ENCODE measurements at places on chromosomes 3 and 15. TPM values are rescaled to one million over a fixed set of nuclear protein-coding genes. Genes with fewer than 3 reads are reported as not detected.

The SEC62 gene
- total RNA-seq, result 23.4 TPM

The ENTPD3 gene
- total RNA-seq, result not detected

The DUOXA1 gene
- not detected for total RNA-seq

The PIERCE2 gene
- total RNA-seq, result 1.5 TPM

The SLC51B gene
- total RNA-seq, result not detected

The APOD gene
- 9.9 TPM for total RNA-seq

The ACAN gene
- not detected for total RNA-seq

The WNT5A gene
- 0.93 TPM for total RNA-seq

The DAZL gene
- total RNA-seq, result not detected

The TGM5 gene
- not detected for total RNA-seq

The CPN2 gene
- not detected for total RNA-seq

The MEF2A gene
- 27.2 TPM for total RNA-seq

The CAND2 gene
- total RNA-seq, result 2.4 TPM

All from mammary microvascular endothelial cell (primary cell).